ENCODE measurements at places on chromosomes 7 and 10.

- DNase-seq = no peak
Observed at GRCh38 chr10:90777621-90778020, 80.2 kb downstream of the HTR7 start.

DNA sequence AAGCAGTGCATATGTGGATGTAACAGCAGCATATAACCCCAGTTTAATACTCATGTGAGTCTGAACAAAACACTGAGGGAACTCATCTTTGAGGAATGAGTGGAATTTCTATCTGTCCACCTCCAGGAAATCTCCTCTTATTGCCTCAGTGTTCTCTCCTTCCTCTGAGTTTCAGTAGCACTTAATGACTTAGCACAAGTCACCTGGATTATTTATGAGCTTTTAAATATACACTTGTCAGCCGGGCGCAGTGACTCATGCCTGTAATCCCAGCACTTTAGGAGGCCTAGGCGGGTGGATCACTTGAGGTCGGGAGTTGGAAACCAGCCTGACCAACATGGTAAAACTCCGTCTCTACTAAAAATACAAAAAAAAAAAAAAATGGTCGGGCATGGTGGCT lies 4.3 kb downstream of the LRRC20 start:
- no peak for DNase-seq

DNA sequence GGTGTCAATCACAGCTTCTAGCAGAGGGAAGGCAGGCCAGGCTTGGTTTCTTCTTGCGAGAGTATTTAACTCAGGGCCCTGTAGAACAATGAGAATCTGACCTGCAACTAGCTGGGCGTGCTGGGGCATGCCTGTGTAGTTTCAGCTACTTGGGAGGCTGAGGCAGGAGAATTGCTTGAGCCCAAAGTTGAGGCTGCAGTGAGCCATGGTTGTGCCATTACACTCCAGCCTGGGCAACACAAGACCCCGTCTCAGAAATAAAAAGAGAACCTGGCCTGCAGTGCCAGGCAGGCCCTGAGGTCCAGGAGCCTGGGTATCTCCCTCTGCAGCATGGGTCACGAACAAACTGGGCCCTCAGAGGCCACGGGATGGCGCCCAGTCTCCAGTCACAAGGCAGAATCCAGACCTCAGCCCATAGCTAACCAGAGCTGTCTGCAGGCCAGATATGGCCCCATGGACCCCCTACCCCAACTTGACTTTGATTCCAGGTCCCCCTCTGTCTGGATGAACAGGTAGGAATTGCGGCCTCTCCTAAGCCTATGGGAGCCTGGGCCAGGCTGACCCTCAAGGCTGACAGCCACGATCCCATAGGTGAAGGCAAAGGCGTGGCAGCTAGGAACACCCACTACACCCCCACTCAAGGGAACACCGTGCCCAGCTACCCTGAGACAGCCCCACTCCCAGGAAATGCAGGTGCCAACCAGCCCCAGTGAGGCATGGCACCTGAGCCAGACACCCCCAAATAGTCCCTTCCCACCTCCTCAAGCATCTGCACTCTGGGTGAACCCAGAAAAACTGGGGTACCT lies 102.7 kb upstream of the TNRC18 start:
- DNase-seq = peak; percentile 37

GRCh38 chr7:125526958-125527357 lies 597.3 kb upstream of the POT1 start:
- no peak for DNase-seq

GRCh38 chr10:78600740-78601139 lies 468.0 kb upstream of the ZMIZ1 start:
- DNase-seq = no peak

DNA sequence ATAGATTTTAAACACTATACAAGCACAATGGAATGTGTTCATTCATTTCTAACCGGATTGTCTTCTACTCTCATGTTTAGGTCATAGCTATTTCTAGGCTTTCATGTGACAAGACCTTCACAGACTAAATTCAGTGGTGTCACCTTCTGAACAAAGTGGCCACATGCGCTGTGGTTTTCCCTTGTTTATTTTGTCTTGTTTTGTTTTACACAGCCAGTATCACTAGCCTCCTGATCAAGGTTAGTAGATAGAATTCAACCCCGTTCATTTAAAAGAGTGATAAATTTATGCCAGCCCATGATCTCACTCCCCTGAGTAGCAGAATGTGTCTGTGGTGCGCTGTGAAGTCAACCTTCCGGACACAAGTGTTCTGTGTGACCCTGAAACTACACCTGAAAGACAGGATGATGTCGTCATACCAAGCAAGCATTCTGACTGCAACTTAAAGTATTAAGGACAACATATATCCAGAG lies 209.1 kb downstream of the CREB5 start:
- no peak for DNase-seq

DNA sequence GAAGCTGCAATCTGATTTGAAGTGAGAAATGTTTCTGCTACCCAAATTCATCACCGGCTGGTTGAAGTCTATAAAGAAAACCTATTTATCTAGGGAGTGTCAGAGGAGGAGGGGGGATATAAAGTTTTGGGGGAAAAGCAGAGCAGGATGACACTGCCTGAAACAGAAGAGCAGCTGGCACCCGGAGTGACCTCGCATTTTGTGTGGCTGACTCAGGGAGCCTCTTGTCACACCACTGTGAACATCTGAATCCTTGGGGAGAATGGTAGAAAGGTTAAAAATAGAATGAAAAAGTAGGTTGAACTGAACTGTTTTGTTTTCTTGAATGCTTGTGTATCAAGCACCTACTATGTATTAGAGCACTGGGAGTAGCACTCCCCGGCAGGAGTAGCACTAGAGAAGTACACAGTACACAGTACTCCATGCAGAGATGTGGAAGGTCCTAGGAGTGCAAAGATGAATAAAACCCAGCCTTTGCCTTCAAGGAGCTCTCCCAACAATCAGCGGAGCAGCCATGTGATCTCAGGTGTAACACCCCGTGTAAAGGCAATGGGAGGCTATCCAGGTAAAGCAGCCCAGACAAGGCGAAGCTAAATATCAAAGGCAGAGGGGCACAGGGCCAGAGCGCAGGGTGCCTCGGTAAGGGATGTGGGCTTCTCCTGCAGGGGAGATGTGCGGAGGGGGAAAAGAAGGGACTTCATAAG lies 13.5 kb downstream of the CRTAC1 start:
- no peak for DNase-seq

- DNase-seq = no peak
Observed at GRCh38 chr7:31340603-31341002, at the start of gene NEUROD6. Gene NEUROD6, minus strand, starts transcription at chr7:31340726. Its CDS starts 1,458 bp downstream, at chr7:31339268.

GRCh38 chr10:113132591-113133121 lies 182.6 kb downstream of the TCF7L2 start:
- DNase-seq = peak; percentile 51

- no peak for DNase-seq
Observed at GRCh38 chr10:69340695-69341094, 62.4 kb downstream of the HK1 start.

GRCh38 chr10:69908124-69908523 lies 106.4 kb downstream of the COL13A1 start:
- no peak for DNase-seq

GRCh38 chr10:82742478-82742877 lies 867.5 kb downstream of the NRG3 start:
- DNase-seq = no peak

- no peak for DNase-seq
Observed at GRCh38 chr7:95917634-95918033, 145.3 kb downstream of the DYNC1I1 start.

- no peak for DNase-seq
Observed at GRCh38 chr10:124450783-124451057, 885 bp upstream of the NKX1-2 start.

- DNase-seq = no peak
Observed at GRCh38 chr10:58765910-58766309, 253.2 kb downstream of the BICC1 start.

GRCh38 chr10:80771902-80772555 lies 234.3 kb downstream of the SH2D4B start:
- no peak for DNase-seq

- no peak for DNase-seq
Observed at GRCh38 chr10:32446536-32447406, 831 bp downstream of the CCDC7 start.

DNA sequence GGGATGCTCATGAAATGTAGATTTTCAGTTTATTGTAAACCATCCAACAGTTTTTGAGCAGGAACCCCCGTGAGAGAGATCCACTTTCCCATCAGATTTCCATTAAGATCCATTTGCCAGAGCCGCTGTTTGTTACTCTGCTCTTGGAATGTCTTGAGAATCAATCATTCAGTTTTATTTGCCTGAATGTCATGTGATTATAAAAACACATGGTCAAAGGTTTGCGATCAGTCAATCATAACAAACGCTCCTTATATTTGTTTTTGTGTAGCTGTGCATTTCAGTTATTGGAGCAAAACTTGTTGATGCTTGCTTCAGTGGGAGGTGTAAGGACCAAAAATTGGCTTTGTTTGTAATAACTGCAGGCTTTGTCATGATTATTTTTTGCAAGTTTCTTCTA lies 155.8 kb upstream of the RHOBTB1 start:
- no peak for DNase-seq

DNA sequence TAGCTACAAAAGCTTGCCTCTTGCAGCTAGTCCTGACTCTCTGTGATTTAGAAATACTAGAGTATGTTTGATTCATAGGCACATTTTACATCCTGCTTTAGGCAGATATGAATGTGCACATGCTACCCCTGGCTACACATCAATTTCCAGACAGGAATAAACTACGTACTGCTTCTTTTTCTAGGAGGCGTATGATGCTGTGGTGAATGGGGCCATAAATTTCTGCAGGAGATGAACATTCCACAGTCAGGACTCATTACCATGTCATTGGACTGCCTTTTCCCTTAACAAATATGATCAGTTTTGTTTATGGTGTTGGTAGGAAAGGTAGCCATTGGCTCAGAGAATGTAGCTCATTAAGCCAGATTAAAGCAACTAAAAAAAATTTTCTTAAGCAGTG lies 50.1 kb upstream of the IFRD1 start:
- DNase-seq = no peak

DNA sequence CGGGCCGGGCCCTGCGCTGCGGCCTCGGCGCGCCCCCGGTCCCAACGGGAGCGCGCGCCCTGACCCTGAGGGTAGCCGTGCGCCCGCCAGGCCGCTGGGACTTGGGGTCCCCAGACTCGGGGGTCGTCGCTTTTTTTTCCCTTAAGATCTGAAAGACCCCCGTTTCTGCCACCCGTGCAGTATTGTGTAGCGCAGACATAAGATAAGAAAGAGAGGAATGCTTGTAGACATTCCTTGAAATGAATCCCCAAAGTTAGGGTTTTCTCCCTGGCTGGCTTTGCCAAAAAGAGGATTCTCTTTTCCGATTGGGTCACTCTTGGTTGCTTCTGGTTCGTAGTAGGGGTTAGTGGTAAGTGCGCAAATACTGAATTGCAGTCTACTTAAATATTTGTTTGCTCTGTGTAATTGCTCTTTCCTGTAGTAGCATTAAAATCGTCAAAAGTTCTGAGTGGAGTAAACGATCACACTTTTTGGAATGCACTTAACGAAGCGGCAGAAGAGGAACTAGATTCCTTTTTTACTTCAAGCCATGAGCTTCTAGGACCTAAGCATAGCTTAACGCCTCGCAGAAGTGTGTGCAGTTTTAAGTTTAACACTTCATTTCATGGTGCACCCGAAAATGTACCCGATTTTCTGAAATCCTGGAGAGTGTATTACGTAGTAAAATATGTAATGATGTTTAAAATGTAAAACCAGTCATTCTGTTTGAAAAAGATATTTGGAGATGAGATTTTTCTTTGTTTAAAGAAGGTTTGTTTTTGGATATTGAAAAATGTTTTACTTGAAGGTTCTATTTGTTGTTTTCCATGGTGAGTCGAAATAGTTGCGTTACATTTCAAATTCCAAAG lies 1.3 kb downstream of the CUL1 start:
- no peak for DNase-seq

GRCh38 chr7:95545007-95545615 lies 51.2 kb downstream of the PDK4 start:
- DNase-seq = no peak

DNA sequence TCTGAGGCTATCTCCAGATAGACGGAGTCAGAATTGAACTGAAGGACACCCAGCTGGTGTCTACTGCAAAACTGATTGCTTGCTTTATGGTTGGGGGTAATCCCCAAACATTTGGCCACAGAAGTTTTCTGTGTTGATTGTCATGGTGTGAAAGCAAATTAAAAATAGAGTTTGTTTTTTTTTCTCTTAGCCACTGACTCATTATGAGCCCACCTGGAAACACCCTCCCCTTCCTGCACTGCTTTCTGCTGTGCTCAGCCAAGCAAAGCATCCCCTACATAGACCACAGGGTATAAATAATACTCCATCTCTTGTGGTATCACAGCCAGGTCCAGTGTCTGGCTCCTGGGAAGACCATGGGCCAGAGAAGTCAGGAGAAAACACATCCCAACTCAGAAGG lies 6.5 kb upstream of the VWC2 start:
- no peak for DNase-seq

DNA sequence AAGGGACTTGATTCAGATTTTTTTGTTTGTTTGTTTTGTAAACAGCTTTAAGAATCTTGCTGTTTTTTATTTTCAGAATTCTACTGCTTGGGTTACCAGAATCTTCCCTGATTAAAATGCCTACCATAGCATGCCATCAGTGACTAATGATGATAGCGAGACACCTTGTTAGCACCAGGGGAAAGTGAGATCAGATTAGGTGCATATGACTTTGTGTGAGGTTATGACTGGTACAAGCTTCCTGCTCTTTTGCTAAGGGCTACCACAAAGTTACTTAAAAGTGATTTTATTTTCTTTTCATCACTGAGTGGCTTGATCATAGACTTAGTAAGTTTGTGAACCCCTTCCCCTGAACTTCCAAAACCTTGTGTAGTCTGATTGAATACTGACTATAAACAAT lies 93.5 kb downstream of the SND1 start:
- DNase-seq = no peak

DNA sequence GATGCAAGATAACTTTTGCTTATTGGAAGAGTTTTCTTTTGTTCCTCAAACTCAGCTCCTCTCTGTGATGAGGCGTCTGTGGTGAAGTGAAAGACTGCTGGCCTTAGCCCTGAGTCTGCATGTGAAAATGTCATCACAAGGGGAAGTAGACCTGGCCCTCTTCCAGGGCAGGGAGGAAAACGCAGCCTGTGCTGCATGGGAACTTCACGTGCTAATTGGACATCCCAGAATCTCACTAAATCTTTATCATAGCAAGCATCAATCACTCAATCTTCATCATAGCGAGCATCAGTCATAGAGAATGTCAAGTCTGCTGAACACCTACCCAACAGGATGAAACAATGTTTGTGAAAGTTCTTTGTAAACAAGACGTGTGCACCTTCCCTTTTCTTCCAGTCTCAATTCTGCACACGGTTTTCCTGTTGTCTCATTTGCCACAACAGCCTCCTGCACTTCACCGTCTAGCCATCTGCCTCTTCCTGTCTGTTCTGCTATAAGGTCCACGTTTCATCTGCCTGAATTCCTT lies 314.6 kb downstream of the FRMD4A start:
- no peak for DNase-seq

GRCh38 chr7:94605031-94605430 lies 50.9 kb downstream of the SGCE start:
- no peak for DNase-seq

DNA sequence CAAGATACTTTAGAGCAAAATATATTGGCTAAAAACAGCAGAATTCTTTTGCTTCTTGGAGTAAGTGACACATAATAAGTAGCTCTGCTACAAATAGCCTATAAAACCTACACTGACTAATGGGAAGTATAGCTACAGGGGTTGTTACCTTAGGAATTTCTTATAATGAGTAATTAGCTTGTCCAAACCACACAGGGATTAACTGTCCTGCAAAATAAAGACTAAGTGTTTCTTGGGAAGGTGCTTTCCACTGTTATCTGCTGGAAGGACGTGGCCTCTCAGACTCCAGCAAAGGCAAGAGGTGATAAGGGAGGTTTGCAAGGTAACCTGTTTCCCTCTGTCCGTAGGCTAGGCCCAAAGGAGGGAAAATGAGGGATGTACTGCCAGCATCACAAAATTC lies 302.4 kb downstream of the DOCK4 start:
- no peak for DNase-seq

Measured in WTC11 (cell line).